Central memory CD8-positive, alpha-beta T cell (primary cell): ENCODE measurements at places on chromosomes 16 and 17.
A peak's percentile ranks its signal among the peaks of the same experiment; 100 is the strongest.

- no peak for DNase-seq
- no peaks in the 10 kb centered on the region for H3K4me1 ChIP-seq
- no peaks in the 10 kb centered on the region for H3K36me3 ChIP-seq
- H3K4me3 ChIP-seq, result no peak overlapping the region
Measured at GRCh38 chr17:34397265-34397664, 34.2 kb upstream of the CCL1 start.

- no peak for DNase-seq
- H3K4me3 ChIP-seq, result no peak overlapping the region
- no peaks in the 10 kb centered on the region for H3K27me3 ChIP-seq
- no peaks in the 10 kb centered on the region for H3K36me3 ChIP-seq
Measured at GRCh38 chr16:19835968-19836421, 48.7 kb downstream of the GPRC5B start.

GRCh38 chr17:30278032-30278431 is 13.7 kb downstream of the BLMH start:
- H3K27ac ChIP-seq, result no peak overlapping the region
- no peak for DNase-seq
- no peaks in the 10 kb centered on the region for H3K4me1 ChIP-seq
- H3K36me3 ChIP-seq, result peaks cover 54% of the 10 kb centered on the region
- H3K27me3 ChIP-seq, result no peaks in the 10 kb centered on the region

DNA sequence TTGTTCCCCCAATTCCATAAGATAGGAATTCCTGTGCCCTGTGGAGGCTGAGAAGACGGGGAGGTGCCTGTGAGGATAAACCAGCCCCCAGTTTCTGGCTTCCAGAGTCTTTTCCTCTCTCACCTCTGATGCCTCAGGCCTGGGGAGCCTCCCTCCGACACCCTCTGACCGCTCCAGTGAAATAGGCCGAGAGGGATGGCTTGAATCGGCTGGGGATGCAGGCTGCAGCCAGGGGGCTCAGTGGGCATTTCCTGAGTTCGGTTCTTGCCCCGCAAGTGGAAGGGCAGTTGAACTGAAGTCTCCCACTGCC is 339.4 kb downstream of the SEC14L1 start:
- H3K4me1 ChIP-seq, result peaks cover 54% of the 10 kb centered on the region
- no peak for DNase-seq
- H3K27me3 ChIP-seq, result no peaks in the 10 kb centered on the region
- peak overlapping the region; percentile 49 for H3K27ac ChIP-seq
- peaks cover 19% of the 10 kb centered on the region for H3K36me3 ChIP-seq

DNA sequence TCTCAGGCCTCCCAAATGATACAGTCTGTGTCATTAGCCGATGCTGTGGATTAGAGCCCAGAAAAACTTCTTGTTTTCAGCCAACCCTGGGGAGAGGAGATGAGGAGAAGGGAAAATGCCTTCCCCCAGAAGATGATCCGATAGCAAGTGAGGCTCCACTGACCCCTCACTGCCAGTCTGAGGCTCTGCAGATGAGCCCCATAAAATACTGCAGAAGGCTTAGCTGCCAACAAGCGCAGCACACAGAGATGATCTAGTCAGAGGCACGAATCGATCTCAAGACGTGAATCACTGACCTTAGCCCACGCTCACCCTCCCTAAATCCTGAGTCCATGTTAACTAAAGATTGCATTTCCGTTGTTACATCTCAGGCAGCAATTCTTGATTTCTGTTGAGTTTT is 31.5 kb downstream of the SALL1 start:
- H3K27ac ChIP-seq, result no peak overlapping the region
- no peak for DNase-seq
- H3K4me1 ChIP-seq, result no peaks in the 10 kb centered on the region
- peaks cover 42% of the 10 kb centered on the region for H3K27me3 ChIP-seq
- peaks cover 1% of the 10 kb centered on the region for H3K36me3 ChIP-seq

DNA sequence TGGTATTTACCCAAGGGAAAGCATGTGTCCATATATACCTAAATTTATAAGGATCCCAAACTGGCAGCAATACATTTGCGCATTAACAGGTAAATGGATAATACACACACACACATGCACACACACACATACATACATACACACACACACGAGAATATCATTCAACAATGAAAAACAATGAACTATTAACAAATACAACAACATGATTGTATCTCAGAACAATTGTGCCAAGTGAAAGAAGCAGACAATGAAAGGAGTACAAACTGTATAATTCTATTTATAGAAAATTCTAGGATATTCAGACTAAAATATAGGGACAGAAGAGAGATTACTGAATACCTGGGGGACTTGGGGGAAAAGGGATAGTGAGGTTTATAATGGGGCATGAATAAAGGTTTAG is 323.0 kb downstream of the KCNJ2 start:
- no peaks in the 10 kb centered on the region for H3K4me1 ChIP-seq
- no peaks in the 10 kb centered on the region for H3K27me3 ChIP-seq
- DNase-seq, result no peak

DNA sequence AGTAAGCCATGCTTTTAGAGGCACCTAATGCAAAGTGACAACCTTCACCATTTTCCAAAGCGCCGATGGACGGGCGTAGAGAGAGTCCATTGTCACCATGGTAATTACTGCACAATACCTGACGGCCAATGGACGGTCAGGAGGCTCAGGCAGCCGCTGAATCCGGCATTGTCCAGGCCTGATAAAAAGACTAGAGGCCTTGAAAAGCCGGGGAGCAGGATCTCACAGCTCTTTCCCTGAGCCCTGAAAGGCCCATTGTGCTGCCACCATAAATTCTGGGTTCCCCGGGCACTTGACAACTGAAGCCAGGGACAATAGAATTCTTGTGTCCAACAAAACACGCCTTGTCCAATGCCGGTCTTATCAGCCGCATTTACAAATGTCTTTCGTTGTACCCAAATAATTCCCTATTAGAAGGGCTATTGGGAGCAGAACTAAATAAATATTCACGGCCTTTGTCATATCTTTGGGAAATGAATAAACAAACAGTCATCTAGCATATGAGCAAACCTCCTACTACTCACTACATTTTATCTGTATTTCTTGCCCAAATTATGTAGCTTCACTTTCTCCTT is 62.4 kb downstream of the CDH11 start:
- H3K4me1 ChIP-seq, result no peaks in the 10 kb centered on the region
- peaks cover 2% of the 10 kb centered on the region for H3K36me3 ChIP-seq
- H3K4me3 ChIP-seq, result no peak overlapping the region
- no peak overlapping the region for H3K27ac ChIP-seq

- no peak overlapping the region for H3K27ac ChIP-seq
- no peak for DNase-seq
- H3K4me3 ChIP-seq, result no peak overlapping the region
Measured at GRCh38 chr17:49588726-49589576, 13.3 kb downstream of the NXPH3 start.

GRCh38 chr16:873889-874288 is 73.4 kb upstream of the GNG13 start:
- H3K4me1 ChIP-seq, result no peaks in the 10 kb centered on the region
- H3K36me3 ChIP-seq, result peaks cover 3% of the 10 kb centered on the region
- no peak overlapping the region for H3K4me3 ChIP-seq
- no peak overlapping the region for H3K27ac ChIP-seq

GRCh38 chr17:43530288-43531081 is 15.7 kb downstream of the ETV4 start:
- DNase-seq, result no peak
- H3K4me3 ChIP-seq, result no peak overlapping the region
- H3K27me3 ChIP-seq, result no peaks in the 10 kb centered on the region
- H3K27ac ChIP-seq, result no peak overlapping the region
- H3K4me1 ChIP-seq, result peaks cover 5% of the 10 kb centered on the region

DNA sequence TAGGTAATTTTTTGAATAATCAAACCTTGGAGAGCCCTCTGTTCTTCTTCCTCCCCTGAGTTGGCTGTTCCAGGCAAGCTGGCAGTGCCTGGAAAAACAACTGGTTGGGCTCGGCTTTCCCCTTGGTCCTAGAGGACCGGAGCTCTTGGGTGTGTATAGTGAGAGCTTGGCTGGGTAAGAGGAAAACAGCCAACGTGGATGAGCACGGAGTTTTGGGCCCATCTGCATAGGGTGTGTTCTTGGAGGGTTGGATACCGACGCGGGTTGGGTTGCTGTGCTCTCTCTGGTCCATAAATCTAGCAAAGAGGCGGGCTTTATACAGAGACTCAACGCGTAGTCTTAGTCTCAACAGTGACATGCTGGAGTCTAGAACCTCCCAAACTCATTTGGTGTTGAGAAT is 23.2 kb downstream of the ITGB3 start:
- no peak overlapping the region for H3K27ac ChIP-seq
- peaks cover 7% of the 10 kb centered on the region for H3K4me1 ChIP-seq
- DNase-seq, result no peak
- peaks cover 21% of the 10 kb centered on the region for H3K27me3 ChIP-seq
- H3K36me3 ChIP-seq, result no peaks in the 10 kb centered on the region
- no peak overlapping the region for H3K4me3 ChIP-seq

DNA sequence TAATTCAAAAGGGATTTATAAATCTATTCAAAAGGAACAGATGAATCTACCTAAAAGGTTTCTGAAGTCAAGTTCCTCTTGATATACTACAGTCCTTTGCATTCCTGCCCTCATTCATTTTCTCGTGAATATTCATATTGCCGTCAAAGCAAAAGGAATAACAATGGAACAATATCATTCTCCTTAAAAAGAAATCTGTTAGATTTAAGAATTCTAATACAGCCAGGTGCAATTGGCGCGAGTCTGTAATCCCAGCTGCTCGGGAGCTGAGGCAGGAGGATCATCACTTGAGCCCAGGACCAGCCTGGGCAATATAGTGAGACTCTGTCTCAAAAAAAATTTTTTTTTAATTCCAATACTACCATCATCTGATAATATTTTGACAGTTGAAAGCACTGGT is 130.3 kb downstream of the BRIP1 start:
- H3K4me1 ChIP-seq, result peaks cover 6% of the 10 kb centered on the region
- no peaks in the 10 kb centered on the region for H3K27me3 ChIP-seq

- peaks cover 1% of the 10 kb centered on the region for H3K36me3 ChIP-seq
- peaks cover 8% of the 10 kb centered on the region for H3K27me3 ChIP-seq
- H3K4me3 ChIP-seq, result no peak overlapping the region
- no peaks in the 10 kb centered on the region for H3K4me1 ChIP-seq
- DNase-seq, result no peak
Measured at GRCh38 chr16:56093055-56093454, 98.2 kb upstream of the GNAO1 start.

GRCh38 chr17:69763503-69763902 is 311.5 kb upstream of the KCNJ16 start:
- no peaks in the 10 kb centered on the region for H3K27me3 ChIP-seq
- H3K27ac ChIP-seq, result no peak overlapping the region
- H3K36me3 ChIP-seq, result no peaks in the 10 kb centered on the region
- H3K4me3 ChIP-seq, result no peak overlapping the region

DNA sequence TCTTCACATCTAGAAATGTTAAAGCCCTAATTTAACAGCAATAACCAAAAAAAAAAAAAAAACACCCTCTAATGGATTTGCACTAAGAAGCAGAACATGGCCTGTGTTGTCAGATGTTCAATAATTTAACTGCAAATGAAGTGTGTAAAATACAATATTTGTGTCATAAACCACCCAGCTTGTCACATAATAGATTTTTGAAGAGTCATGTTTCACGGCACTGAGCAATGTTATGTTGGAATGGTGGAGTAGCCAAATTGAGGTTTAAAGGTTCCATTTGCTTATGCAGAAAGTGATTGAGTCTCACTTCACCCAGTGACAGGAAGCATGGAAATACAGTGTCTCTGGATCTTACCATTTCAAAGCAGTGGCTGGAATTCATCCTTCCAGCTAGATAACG is 173.2 kb upstream of the XYLT1 start:
- no peak overlapping the region for H3K27ac ChIP-seq
- no peak overlapping the region for H3K4me3 ChIP-seq
- no peaks in the 10 kb centered on the region for H3K4me1 ChIP-seq
- H3K27me3 ChIP-seq, result peaks cover 33% of the 10 kb centered on the region

- no peaks in the 10 kb centered on the region for H3K4me1 ChIP-seq
- no peak overlapping the region for H3K27ac ChIP-seq
- no peak overlapping the region for H3K4me3 ChIP-seq
- peaks cover 7% of the 10 kb centered on the region for H3K27me3 ChIP-seq
Measured at GRCh38 chr16:1037394-1038257, 34.9 kb upstream of the SSTR5 start.

DNA sequence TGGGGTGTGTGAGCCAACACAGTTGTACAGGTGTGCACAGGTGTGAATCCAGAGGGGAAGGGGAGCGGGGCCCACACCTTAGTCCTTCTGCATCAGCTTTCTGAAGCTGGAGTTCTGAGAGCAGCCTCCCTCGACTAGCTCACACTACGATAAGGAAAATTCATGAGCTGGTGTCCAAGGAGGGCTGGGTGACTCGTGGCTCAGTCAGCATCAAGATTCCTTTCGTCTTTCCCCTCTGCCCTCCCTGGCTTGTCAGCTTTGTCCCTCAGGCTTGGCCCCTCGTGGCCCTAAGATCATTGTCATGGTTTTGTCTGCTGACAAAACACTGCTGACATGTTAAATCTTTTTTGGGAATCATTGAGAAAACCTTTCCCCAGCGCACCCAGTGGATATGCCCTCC is 47.5 kb downstream of the OR1D5 start:
- peaks cover 4% of the 10 kb centered on the region for H3K4me1 ChIP-seq
- no peak overlapping the region for H3K4me3 ChIP-seq
- peaks cover 53% of the 10 kb centered on the region for H3K36me3 ChIP-seq
- no peak overlapping the region for H3K27ac ChIP-seq
- H3K27me3 ChIP-seq, result no peaks in the 10 kb centered on the region
- no peak for DNase-seq

- no peak for DNase-seq
- no peak overlapping the region for H3K27ac ChIP-seq
- H3K36me3 ChIP-seq, result no peaks in the 10 kb centered on the region
- no peaks in the 10 kb centered on the region for H3K4me1 ChIP-seq
- no peak overlapping the region for H3K4me3 ChIP-seq
- H3K27me3 ChIP-seq, result peaks cover 7% of the 10 kb centered on the region
Measured at GRCh38 chr17:78853926-78854394, 13.3 kb upstream of the USP36 start.

- H3K27me3 ChIP-seq, result peaks cover 88% of the 10 kb centered on the region
- no peak for DNase-seq
- no peak overlapping the region for H3K27ac ChIP-seq
- no peak overlapping the region for H3K4me3 ChIP-seq
- H3K36me3 ChIP-seq, result no peaks in the 10 kb centered on the region
- H3K4me1 ChIP-seq, result no peaks in the 10 kb centered on the region
Measured at GRCh38 chr16:75781683-75782343, 55.5 kb upstream of the CPHXL start.

GRCh38 chr17:67121316-67121891 is 77.0 kb downstream of the CACNG1 start:
- no peak for DNase-seq
- peaks cover 8% of the 10 kb centered on the region for H3K4me1 ChIP-seq
- peaks cover 57% of the 10 kb centered on the region for H3K36me3 ChIP-seq
- no peaks in the 10 kb centered on the region for H3K27me3 ChIP-seq

- peaks cover 38% of the 10 kb centered on the region for H3K4me1 ChIP-seq
- no peak for DNase-seq
- no peaks in the 10 kb centered on the region for H3K27me3 ChIP-seq
- H3K27ac ChIP-seq, result peak overlapping the region; percentile 99
- peaks cover 38% of the 10 kb centered on the region for H3K36me3 ChIP-seq
Measured at GRCh38 chr16:56931271-56931891, 561 bp upstream of the HERPUD1 start.

GRCh38 chr17:20280851-20281250 is 186.5 kb downstream of the LGALS9B start:
- peaks cover 6% of the 10 kb centered on the region for H3K4me1 ChIP-seq
- H3K4me3 ChIP-seq, result no peak overlapping the region
